ENCODE measurements at places on chromosomes 1 and 21.

DNA sequence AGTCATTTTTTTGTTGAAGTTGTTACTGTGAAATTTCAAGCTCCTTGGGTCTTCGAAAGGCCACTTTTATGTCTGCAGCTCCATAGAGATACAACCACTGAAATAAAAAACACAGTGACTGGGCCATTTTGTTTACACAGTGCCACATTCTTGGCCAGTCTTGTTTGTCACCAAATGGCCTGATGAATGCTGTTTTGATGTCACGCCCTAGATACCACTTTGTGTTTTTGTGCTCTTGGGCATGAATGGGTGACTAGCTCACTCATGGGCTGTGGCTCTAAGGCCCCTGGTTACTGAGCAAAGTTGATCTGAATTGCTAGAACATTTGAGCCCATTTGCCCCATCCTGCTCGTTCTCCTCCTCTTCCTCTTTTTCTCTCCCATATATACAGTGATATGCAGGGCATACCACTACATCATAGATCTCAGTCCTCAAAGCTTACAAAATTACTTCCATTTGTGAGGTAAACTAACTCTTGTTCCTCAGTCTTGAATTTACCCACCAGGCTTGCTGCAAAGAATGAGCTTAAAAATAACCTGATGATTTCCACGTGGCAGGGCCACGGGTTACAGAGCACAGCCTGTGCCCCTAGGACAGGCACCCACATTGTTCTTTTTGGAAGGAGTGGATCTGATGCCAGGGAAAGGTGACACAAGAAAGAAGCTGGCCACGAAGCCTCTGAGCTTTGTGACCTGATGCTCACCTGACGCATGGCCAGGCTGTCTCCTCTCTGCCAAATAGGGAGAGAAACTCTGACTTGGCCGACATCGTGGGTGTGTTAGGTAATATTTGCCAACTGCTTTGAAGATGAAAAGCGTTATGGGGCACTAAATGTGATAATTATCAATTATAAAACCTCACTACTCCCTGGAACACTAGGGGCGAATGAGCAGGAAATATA lies 92.4 kb downstream of the RUNX1 start:
- DNase-seq = peak; percentile 22

DNA sequence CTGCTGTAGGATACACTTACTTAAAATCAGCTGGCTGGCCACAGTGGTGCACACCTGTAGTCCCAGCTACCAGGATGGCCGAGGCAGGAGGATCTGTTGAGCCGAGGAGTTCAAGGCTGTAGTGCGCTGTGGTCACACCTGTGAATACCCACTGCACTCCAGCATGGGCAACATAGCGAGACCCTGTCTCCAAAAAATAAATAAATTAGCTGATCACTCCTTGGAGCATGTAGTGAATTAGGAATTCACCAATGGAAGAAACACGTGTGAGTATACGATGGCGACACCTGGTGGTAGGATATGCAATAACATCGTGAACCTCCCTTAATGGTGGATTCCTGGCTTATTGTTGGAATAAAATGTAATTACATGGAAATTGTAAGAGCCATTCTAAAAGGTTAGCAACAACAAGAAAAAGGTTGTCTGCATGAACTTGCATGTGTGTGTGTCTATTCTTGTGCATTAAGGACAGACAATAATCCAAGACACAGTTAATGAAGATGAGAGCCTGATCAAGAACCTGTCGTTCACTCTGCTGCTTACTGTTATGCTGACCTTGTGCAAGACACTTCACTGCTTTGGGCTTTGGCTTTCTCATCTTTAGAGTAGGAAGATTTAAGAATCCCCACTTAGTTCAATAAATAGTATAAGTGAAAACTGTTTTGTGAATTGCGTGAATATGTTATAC lies 38.6 kb upstream of the COX20 start:
- DNase-seq = peak; percentile 77

- DNase-seq = no peak
Observed at GRCh38 chr21:32887026-32887425, 115.5 kb upstream of the PAXBP1 start.

DNA sequence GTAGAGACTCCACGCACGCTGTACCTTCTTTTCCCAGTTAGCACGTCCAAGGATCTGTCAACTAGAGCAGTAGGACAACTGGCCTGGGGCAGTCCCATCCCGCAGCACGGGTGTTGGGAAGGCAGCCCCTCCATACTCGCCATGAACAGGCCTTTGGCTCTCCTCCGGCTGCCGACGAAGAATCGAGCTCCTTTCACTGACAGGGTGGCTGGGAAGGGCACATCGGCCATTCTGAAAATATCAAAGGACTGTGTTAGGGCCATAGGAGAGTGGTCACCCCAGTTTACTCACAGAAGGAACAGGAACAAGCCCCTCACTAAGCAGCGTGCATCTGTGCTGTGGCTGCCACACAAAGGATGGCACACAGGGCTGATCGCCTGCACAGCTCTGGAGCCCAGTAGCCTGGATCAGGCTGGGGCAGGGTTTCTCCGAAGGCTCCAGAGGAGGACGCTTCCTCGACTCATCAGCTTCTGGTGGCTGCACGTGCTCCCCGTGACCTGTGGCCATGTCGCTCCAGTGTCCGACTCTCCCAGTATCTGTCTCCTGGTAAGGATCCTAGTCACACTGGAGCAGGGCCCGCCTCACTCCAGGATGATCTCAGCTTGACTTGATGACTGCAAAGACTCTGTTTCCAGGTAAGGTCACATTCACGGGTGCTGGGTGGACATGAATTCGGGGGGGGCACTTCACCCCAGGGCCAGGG lies 8.9 kb downstream of the KRTAP10-1 start:
- no peak for DNase-seq

GRCh38 chr1:21705303-21705980 lies 36.3 kb upstream of the RAP1GAP start:
- DNase-seq = no peak

DNA sequence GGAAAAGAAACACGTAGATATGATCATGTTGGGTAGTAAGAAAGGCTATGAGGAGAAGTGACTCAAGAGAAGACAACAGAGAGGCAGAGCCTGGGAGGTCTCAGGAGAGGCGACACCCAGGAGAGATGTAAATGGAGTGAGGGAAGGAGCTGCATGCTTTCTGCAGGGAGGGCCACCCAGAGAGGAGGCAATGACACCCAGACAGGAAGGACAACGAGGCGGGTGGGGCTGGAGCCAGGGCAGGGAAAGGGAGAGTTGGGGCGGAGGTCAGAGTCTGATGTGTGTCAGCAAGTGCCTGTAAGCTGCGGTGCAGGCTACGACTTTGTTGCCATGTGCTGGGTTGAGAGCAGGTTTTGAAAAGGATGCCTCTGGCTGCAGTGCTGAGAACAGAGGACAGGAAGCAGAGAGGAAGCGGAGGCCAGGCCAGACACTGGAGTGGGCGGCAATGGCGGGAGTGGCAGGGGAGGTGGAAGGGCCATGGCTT lies 31.3 kb downstream of the SLC1A7 start:
- DNase-seq = no peak

GRCh38 chr1:85200463-85201339 lies at the start of gene SYDE2:
Gene SYDE2 (minus strand): TSS chr1:85201016. CDS start chr1:85200996, 20 bp downstream.
- peak; percentile 91 for DNase-seq

DNA sequence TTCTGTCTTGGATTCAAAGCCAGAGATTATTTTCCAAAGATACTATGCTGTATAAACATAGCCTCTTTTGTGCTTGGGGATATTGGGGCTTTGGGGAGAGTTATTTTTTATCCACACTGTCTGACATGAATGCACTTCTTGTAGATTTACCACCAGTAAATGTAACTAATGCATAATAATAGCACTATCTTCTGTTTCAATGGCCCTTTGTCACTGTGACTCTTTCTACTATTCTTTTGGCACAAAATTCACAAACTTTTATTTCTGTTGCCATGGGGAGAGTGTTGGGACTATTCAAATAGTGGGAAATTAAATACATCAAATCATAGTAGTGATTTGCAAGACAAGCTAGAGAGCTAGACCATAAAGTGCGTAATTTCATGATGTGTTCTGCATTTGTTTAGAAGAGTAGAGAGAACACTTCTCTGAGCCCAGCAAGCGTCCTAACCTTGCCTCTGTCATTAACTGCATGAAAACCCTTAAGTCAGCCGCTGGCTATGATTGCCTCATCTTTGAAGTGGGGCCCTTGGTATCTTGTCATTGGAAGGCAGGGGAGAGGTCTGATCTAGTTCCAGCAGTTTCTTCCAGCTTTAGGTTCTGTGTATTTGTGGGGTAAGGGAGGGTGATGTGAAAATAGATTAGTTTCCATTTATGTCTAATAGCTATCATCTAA lies 154.4 kb downstream of the HHAT start:
- no peak for DNase-seq

GRCh38 chr1:158186180-158186579 lies 5.5 kb downstream of the CD1D start:
- DNase-seq = no peak
